Activated CD4-positive, alpha-beta T cell treated with anti-CD3 and anti-CD28 coated beads, Interleukin-2, amount 50 U/mL, for 24 hours (primary cell): ENCODE measurements at places on chromosomes 12 and 14.

DNA sequence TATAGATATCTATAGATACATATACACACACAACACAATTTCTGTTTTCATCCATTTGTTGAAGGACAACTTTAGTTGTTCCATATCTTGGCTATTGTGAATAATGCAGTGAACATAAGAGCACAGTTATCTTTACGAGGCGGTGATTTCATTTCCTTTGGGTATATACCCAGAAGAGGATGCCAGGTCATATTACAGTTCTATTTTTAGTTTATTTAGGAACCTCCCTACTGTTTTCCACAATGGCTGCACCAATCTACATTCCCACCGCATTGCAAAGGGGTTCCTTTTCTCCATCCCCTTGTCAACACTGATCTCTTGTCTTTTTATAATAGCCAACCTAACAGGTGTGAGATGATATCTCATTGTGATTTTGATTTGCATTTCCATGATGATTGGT is 143.4 kb upstream of the ARHGAP5 start:
- DNase-seq, result no peak

DNA sequence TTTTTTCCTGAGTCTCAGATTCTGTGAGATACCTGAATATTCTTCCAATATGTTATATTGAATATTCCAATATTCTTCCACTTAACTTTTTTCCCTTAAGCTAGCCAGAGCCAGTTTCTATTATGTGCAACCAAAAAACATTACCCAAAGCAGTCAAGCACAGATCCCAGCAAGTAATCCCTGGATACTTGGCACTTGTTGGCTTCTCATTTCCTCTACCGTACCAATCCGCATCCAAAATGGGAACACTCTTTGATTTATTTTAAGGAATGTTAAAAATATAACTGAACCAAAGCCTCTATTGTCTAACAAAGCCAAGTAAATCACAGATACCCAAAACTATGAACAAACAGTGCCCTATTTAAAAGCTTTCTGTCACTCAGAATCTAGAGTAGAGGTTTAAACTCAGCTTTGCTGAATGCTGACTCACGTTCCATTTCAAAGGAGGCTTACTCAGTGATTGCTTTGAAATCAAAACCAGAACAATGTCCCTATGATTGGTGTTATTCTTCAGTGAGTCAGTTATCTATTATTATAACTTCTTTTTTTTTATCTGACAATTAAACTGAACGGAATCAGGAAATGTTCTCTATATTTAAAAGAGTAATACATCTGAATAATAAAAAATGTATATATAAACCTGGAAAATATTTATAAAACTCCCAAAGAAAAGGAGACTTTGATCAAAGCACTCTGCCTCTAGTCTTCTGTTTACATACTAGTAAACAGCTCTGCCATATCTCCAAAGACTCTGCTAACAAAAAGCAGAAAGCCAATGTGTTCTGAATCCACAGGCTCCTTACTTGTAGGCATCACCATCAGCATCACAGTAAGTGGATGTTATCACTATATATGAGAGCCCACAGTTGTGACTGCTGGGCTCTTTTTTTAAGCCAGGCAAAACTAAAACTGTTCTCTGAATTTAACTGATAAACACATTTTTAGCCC is 360.8 kb downstream of the CCDC91 start:
- DNase-seq, result no peak

GRCh38 chr12:108116699-108117098 is 12.4 kb upstream of the WSCD2 start:
- DNase-seq, result no peak

DNA sequence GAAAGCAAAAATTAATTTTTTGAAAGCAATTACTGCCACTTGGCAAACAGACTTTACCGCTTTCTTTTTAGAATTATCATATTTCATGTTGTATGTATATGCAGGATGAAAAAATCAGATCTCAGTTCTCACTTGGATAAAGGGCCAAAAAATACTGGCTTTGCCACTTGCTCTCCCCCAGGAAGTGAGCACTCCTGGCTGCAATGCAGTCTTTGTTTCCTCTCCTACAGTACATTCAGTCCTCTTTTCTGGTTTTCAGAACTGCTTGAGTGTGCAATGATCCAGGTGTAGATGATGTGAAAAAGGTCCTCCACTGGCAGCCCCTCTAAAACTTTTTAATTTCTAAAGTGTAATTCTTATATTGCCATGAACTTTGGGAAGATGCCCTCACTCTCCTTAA is 183.4 kb downstream of the SLC25A21 start:
- DNase-seq, result no peak

DNA sequence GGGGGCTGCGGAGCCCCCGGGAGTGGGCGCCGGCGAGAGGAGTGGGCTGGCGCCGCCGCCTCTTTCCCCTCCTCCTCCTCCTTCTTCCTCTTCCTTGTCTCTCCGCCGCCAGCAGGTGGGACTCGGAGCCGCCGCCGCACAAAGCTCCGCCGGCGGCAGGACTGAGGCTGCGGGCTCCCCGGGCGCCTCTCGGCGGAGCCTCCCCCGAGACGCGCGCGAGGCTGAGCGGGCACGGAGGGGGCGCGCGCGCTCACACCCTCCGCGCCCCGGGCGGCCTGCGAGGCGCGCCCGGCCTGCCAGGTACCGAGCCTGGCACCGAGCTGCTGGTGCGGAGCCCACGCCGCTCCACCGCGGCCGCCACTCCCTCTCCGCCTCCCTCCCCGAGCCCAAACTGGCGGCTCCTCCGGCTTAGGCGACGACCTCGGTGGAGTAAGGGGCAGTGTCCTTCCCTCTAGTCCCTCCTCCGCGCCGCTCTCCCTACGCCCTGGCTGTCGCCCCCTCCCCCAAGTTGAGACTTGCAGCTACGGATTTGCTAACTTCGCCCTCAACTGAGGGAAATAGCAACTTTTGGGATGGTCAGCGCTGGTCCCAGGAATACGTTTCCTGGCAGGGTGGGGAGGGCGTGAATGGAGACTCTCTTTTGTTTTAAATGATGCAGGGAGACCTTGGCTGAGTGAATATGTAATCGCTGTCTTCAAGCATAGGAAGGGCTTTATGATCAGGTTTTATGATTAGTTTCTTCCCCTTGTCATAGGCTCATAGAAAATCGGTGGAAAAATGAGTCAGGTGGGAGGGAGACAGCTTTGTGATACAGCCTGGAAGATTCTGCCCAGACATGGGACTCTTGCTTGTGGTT is 199.5 kb upstream of the CAND1 start:
- peak; percentile 11 for DNase-seq

DNA sequence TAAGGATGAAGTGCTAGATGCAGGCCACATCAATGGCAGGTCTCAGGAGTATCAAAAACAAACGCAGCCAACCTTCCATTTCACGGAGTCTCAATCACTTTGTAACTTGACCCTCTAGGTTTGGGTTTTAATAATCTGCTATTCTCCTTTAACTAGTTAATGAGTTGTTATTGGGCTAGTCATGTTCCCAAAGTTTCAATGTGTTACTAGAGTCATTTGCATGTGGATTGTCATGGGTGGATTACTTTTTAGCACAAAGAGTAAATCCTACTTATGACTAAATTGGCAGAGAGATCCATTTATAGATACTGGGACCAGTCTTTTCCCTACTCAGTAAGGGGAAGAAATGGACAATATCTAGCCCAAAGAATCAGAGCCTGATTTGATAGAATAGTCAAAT is 151.0 kb downstream of the BCAT1 start:
- no peak for DNase-seq

DNA sequence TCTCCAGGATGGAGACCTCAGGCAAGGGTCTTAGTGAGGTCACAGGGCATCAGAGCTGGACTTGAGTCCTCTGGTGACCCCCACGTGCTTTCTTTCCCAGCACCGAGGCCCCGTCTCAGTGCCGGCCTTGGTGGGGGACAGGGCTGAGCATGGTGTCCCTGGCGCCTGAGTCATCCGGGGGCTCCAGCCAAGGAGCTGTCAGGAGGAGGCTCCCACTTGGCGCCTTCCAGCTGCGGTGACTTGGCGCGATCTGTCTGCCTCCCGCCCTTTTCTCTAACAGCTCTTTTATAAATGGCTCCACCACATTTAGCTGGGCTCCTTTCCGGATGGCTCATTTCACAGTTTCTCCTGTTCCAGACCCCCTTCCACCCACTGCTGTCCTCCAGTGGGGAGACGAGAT is 60.4 kb downstream of the PRMT8 start:
- DNase-seq, result no peak

DNA sequence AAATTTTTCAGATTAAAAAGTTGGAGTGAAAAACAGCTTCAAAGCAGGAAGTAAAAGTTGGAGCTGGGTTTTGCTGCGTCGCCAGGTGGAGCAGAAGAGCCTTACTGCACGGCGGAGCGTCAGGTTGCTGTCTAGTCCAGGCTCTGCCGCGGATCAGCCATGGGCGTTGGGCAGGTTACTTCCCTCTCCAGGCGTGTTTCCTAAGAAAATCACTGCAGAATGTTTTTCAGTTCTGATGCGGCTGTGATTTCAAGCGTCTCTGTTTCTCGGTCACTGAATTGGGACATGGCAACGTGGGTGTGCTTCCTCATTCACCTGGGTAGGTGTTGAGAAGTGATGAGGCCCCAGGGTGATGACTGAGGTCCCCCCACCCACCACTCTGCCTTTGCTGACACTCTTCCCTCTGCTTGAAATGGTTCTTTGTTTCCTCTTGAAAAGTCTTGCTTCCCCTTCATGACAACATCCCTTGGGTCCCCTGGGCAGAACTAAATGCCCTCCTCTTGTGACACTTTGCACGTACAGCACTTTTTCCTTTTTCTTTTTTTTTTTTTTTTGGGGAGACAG is 7.6 kb downstream of the EVL start:
- peak; percentile 54 for DNase-seq

- DNase-seq, result no peak
Measured at GRCh38 chr12:82870771-82871377, 184.2 kb downstream of the TMTC2 start.

GRCh38 chr12:68119250-68119649 is 40.3 kb downstream of the IFNG start:
- no peak for DNase-seq
